ENCODE measurements at places on chromosomes 3 and 15.

DNA sequence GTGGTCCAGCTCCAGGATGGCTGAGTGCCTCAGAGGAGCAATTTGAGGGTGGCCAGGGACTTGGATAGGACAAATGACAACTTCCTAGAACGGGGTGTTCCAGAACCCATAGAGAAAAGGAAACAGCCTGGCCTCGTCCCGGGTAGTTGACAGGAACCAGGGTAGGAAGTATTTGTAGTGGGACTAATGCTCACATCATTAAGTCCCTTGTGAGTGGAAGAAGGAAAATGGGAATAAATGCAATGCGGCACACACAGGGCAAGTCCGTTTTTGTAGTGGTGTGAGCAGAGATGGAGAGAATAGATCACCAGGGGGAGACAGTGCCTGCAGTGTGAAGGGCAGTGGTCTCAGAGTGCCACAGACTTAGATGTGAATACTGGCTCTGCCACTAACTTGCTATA lies 19.6 kb downstream of the TIMP4 start:
- DNase-seq = peak; percentile 34

DNA sequence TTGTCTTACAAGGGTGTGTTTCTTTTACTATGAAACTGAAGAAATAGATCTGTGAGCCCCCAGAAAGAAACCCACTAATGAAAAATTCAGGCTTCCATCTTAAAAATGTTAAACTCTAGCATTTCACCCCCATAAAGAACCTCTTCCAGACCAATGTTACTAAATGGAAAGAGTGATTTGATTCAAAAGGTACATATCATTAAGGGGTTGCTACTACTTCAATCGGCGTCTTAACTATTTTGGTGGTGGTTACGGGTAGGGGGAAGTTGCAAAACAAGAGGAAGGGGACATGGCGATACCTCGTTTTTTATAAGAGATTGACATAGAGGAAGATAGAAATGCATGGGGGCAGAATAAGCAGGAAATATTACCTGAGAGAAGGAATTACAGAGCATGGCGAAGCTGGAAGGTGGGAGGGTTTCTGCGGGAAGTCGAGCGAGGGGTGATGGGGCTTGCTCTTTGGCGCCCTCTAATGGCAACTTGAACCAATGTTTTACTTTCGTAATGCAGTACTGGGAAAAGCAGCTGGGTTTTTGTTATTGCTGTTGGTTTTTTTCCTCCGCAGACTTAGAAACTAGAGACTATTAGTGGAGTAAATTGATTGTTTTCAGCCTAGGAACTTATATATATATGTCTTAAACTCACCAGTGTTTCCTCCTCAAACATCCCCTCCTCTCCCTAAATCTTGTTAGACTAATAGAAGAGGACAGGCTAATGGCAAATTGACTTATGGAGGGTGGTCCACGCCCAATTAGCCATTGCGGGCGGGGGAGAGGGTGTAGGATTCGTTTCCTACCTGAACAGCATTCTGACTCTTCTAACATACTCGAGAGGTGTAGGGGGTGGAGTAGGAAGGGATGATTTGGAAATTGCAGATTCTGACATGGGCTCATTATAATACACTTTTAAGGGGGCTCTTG lies 11.3 kb upstream of the SOX2 start:
- peak; percentile 72 for DNase-seq

- DNase-seq = no peak
These were observed 641.8 kb downstream of the NTRK3 start for GRCh38 chr15:87614704-87615103.

DNA sequence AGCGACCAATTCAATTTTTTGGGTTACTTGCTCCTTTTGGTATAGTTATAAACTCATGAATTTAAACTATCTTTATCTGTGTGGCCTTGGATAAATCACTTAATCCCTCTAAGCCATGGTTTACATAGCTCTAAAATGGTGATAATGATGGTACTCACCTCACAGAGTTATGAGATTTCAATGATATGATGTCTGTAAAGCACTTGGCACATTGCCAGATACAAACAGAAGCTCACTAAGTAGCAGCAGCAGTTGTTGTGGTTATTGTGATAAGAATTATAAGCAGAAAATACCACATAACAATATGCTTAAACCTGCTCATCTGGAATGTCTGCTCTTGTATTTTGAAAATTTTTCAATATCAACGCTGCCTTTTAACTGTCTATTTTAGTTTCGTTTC lies 185.1 kb upstream of the SNTN start:
- no peak for DNase-seq

- no peak for DNase-seq
These were observed 146.1 kb upstream of the SLC24A5 start for GRCh38 chr15:47974724-47975123.

DNA sequence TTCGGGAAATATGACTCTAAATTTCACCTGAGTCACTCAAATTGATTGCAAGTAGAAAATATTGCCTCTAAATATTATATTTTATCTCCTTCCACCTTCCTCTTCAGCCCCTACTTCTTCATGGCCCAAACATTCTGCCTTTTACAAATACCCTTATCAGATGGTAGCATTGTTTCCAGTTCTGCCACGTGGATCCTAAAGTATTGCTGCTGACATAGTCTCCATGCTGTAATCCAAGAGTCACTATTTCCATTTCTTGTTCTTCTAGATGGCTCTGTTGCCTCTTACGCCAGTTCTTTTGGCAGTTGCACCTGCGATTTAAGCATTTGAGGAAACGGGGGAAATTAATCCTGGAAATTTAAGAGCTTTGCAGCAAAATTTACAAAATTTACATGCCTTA lies 13.6 kb downstream of the LMOD3 start:
- no peak for DNase-seq

DNA sequence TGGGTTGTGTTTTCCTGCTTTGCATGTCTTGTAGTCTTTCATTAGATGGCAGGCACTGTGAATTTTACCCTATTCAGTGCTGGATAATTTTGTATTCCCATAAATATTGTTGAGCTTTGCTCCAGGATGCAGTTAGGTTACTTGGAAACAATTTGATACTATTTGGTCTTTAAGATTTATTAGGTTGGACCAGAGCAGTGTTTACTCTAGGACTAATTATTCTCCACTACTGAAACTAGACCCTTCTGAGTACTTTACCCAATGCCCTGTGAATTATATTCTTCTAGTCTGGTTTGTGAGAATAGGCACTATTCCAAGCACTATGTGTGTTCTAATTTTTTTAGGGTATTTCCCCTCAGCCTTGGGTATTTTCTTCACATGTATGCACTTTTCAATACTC lies 37.8 kb upstream of the TASOR start:
- no peak for DNase-seq

DNA sequence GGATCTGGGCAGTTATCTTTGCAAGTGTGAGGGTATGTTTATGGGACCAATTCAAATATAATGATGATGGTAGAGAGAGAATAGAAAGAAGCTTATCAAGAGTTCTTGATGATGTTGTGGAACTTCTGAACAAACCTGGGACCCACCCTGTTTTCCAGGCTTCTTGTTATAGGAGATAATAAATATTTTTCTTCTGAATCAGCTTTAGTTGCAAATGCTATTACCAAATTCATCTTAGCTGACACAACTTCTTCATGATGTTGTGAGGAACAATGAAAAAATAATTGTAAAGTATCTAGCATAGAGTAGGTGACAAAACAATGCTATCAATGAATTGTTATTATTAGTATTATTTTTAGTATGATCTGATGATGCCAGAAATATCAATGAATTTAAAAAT lies 43.5 kb upstream of the PTX3 start:
- no peak for DNase-seq

DNA sequence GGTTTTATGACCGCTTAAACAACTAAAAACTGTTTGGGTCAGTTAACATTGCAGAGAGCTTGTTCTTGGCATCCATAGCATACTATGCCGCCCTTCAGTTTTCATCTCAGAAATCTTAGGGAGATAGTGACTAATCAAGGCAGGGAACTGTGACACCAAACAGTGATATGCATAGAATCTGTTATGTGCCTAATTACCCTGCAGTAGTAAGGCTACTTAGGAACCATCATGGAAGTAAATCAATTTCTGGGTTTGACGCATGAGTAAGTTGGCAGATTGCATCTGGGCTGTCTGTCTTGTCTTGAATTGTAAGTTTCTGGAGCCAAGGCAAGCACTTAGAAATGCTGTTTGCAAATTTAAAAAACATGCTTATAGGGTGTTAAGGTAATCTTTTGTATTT lies 22.5 kb downstream of the KCTD6 start:
- DNase-seq = no peak

DNA sequence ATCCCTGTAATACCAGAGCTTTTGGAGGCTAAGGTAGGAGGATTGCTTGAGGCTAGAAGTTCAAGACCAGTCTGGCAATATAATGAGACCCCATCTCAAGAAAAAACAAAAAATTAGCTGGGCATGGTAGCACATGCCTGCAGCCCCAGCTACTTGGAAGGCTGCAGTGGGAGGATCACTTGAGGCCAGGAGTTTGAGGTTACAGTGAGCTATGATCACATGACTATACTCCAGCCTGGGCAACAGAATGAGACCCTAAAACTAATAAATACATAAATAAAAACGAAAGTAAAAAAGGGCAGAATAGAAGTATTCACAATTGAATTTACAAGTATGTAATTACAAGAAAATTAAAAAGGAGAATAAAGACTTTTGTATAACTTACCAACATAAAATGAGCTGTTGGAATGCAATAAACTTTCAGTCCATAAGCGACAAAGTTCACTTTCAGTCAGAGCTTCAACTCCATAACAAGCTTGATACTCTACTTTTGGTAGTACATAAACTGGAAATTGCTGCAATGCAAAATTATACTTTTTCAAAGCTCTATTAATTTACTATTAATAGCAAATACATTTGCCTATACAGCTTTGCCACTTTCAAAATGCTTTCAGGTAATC lies 36.8 kb downstream of the ICE2 start:
- no peak for DNase-seq

GRCh38 chr15:79540551-79540950 lies 108.4 kb downstream of the MINAR1 start:
- DNase-seq = peak; percentile 42

Data from suppressor macrophage treated with lipopolysaccharide for 4 hours (primary cell).